ENCODE measurements at places on chromosomes 11 and 22.

GRCh38 chr11:106017093-106017492 lies 4.9 kb downstream of the MSANTD4 start:
- DNase-seq: no peak

DNA sequence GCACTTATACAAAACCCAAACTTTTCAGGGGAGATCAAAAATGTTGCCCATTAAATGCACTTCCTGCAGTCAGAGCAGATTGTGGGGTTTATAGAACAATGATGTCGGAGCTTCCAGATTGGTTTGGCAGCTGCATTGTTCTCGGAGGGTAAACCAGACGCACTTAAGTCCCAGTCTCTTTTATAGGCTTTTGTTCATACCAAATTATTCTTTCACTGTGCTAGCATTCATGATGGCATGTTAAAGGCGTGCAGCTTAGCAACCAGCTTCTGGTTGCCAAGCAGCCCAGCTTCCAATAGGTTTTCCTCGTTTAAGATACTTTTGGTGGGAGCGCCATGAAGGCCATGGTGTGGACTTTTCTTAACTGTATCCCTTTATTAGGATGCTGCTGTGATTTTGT lies 40.9 kb downstream of the ZC3H12C start:
- no peak for DNase-seq

- DNase-seq: peak; percentile 70
Measured at GRCh38 chr22:42444077-42444904, 12.1 kb upstream of the NFAM1 start.

- DNase-seq: no peak
Measured at GRCh38 chr11:32065865-32066629, 24.8 kb upstream of the RCN1 start.

- DNase-seq: no peak
Measured at GRCh38 chr22:21866833-21867527, 465 bp downstream of the MAPK1 start.

GRCh38 chr22:34760276-34761008 lies 305.5 kb upstream of the ISX start:
- DNase-seq: no peak

DNA sequence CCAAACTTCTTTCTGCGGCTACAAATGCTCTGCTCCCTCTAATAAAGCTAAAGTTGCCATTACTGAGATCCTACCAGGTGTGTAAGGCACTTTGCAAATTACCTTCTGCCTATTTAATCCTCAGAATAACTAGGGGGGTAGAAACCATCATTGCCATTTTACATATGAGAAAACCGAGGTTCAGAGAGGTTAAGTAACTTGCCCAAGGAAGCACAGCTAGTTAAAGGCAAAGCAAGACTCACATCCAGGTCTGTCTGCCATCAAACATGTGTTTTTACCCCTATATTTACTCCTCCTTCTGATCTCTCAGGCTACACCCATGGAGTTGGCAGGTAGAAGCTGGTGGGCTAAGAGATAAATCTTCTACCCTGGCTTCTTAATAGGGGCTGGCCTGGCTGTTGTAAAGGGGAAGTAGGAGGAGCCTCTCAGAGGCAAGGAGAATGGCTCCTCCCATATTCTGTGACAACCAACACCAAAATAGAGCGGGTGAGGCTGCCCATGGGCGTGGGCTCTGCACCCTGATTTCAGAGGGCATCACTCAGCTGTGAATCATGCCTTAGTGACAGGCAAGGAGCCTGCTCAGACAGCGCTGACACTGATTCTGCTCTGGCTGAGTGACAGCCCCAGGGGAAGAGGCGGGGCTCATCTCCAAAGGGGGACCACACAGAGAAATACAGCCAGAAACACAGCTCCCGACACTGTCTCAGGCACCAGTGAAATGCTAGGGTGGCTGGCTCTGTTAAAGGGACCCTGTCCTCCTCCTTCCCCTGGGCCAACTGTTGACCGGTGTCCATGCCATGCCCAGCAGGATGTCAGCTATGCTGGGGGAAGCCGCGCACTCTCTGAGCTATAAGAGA lies 106.8 kb downstream of the ABTB2 start:
- peak; percentile 63 for DNase-seq

DNA sequence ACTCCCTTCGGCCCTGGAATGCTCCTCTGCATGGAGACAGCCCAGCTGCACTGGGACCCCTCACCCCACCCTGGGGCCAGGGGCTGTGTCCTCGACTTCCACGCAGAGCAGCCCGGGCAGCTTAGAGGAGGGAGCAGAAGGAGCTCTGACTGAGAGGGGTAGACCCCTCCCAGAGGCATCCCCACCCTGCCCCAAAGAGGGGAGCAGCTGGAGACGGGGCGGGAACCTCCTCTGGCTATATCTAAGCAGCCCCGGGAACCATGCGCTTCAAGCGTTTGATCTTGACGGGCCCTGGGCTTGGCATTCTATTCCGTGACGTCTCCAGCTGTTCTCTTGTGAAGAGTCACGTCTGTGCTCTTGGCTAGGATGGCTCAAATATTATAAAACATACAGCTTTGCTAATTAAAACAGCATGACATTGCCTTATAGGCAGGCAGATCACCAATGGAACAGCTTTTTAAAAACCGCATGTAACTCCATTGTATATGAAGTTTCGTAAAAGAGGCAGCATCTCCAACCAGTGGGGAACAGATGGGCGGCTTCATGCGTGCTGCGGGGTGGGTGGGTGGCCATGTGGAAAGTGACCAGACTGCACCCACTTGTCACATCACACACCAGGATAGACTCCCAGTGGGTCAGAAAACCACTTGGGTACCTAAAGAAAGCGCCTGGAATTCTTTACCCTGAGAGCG lies 7.7 kb downstream of the KCNQ1 start:
- DNase-seq: no peak

DNA sequence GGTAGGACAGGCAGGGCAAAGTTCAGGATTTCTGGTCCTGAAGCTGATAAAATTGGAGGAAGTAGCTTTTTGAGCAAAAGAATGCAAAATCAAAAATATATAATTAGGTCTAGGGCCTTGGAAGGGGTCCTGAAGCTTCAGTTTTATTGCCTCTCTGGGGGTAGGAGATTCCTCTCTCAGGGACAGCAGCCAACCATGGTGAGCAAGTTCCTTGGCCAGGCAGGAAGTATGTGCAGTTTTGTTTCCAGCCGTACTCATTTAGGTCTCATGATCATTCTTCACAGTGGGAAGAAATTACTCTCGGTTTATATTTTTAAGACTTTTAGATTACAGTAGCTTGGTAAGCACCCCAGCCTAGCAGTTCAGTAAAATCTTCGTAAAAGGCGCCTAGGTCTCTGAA lies 2.9 kb upstream of the RAB38 start:
- no peak for DNase-seq

- no peak for DNase-seq
Measured at GRCh38 chr22:20506543-20507252, 712 bp upstream of the MED15 start.

DNA sequence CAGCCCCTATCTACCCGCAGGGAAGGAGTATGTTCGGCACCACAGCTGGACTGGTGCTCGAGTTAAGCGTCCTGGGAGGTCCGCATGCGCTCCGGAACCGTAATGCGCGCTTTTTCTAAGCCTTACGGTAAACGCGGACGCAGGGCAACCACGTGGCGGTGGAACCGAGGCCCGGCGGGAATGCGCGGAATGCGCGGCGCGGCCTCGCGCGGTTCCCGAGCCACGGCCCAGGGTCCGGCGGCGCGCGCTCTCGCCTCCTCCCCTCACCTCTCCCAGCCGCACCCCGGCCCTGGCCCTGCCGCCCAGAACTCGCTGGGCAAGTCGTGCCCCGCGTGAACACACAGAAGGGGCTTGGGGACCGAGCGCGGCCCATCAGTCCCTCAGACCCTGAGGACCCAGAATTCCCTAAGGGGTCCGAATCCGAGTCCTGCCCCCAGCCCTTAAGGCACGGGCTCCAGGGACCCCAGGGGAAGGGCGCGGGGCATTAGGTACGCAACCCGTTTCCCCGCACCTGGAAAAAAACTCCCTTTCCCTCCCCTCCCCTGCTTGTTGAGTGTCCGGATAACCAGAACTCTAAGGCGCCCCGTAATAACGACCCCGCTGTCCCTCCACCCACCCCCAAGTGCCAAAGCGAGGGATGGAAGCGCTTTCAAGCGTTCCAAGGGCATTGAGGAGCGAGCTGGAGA lies 4.3 kb upstream of the CCND1 start:
- DNase-seq: no peak

- no peak for DNase-seq
Measured at GRCh38 chr11:33045551-33046255, 6.3 kb downstream of the TCP11L1 start.

DNA sequence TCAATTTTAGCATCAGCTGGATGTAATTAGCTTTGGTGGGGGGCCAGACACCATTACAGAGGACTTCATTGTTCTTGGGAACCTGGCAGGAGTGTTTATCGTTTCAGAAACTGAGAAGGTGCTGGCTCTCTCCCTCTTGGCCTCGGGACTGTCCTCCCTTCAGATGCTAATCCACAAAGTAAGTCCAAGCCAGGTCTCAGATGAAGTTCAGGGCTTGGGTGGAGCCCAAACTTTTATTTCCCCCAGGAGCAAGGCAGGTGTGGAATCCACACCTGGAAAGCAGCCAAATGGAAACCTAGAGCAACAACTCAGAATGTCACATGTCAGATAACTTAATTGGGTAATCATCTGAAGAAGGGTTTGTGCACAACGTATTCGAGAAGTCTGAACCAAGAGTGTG lies 119.2 kb downstream of the ME3 start:
- no peak for DNase-seq

DNA sequence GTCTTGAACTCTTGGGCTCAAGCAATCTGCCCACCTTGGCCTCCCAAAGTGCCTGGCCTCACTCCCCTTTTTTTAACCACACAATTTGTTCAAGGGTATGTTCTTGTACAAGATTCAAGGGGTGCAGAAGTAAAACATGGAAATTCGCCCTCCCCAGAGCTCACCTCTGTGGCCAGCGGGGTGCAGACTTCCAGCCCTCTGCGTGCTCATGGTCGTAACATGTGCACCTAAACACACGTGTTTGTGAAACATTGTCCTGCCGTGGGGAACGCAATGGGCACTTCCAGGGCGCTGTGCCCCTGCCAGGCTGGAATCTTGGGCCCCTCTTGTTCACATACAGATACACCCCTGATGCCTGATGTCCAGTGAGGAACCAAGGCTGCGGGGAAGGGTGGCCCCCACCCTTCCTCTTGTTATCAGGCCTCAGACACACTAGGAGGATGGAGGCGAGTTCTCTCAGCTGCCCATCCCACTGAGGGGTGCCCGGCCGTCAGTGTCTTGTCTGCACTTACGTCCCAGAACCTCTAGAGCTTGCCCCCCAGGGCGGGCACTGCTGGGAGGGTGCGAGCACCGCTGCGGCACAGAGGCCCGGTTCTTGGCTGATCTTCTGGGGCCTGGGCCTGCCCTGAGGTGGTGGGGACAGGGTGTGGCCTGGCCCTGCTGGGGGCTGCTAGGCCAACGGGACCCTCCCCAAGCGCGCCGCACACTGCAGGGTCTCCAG lies 4.1 kb upstream of the EPS8L2 start:
- DNase-seq: no peak

- DNase-seq: no peak
Measured at GRCh38 chr11:120168960-120169681, 31.2 kb upstream of the TRIM29 start.

GRCh38 chr11:31096191-31096805 lies 273.2 kb downstream of the DCDC1 start:
- DNase-seq: no peak

GRCh38 chr11:7506243-7506642 lies 7.6 kb upstream of the PPFIBP2 start:
- DNase-seq: no peak

GRCh38 chr11:34601085-34601444 lies 19.8 kb upstream of the EHF start:
- DNase-seq: no peak

- DNase-seq: no peak
Measured at GRCh38 chr11:114246321-114247069, 49.7 kb upstream of the NNMT start.
